ENCODE measurements at places on chromosomes 16 and 17.

GRCh38 chr16:85398688-85399582 lies 214.2 kb upstream of the GSE1 start:
- DNase-seq: no peak

GRCh38 chr17:58344791-58345157 lies 7.2 kb downstream of the SUPT4H1 start:
- peak; percentile 79 for DNase-seq

DNA sequence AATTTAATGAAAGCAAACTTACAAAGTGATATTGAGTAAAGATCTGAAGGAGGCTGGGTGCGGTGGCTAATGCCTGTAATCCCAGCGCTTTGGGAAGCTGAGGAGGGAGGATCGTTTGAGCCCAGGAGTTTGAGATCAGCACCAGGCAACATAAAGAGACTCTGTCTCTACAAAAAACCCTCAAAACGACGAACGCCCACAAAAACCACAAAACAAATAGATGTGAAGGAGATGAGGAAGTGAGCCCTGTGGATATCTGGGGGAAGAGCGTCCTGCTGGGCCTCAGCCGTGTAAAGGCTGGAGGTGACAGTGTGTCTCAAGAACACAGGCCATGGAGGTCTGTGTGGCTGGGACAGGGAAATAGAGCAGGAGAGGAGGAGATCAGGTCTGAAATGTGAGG lies 68.8 kb downstream of the ITFG1 start:
- DNase-seq: peak; percentile 10

DNA sequence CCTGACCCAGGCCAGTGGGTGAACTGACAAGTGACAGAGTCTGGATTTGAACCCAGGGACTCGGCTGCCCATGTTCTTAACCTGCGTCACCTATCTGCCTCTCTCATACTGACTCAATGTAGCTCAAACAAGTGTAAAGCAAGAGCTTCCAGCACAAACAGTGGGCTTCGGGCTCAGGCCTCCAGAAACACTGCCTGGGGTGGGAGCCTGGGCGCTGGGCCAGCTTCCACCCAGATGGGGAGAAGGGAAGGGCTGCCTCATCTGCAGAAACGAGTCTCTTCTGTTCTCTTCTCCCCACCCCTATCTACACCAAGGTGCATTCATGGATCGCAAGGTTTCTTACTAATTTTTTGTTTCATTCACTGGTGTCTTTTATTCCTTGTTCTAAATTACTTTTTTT lies 1.3 kb downstream of the CDRT4 start:
- DNase-seq: no peak

- no peak for DNase-seq
These were observed 243.1 kb downstream of the SEC14L1 start for GRCh38 chr17:77383613-77384608.

DNA sequence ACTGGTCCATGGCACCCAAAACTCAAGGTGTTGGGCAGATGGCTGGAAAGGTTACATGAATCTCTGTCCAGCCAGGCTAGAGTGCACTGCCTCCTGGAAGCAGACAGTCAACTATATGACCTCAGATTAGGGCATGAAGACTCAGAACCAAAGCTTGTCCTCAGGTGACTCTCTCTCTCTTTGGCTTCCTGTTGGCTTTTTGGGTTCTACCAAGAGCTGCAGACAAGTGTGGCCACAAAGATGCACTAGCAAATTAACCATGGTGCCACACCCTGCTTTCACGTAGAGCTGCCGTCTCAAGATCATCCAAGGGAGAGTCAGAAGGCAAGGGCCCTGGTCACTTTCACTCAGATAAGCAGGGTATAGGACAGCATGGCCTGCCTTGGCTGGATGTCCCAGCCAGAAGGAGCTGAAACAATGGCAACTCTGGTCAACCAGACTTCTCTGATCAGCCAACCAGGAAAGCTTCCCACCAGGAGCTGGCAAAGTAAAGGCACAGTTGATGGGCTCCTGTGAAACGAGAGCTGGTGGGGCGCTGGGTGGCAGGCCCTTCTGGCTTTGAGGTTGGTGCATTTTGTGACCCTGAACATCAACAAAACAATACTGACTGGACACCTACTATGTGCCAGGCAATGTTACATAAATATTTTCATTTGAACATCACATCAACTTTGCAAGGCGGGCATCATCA lies 31.9 kb downstream of the CUEDC1 start:
- DNase-seq: no peak

GRCh38 chr16:8727131-8727806 lies 52.9 kb downstream of the ABAT start:
- DNase-seq: no peak

GRCh38 chr17:63190821-63191370 lies 224.9 kb downstream of the TANC2 start:
- DNase-seq: no peak

GRCh38 chr16:49340466-49340865 lies 33.1 kb upstream of the C16orf78 start:
- DNase-seq: no peak

GRCh38 chr17:73568934-73569333 lies 75.3 kb downstream of the SDK2 start:
- DNase-seq: no peak

DNA sequence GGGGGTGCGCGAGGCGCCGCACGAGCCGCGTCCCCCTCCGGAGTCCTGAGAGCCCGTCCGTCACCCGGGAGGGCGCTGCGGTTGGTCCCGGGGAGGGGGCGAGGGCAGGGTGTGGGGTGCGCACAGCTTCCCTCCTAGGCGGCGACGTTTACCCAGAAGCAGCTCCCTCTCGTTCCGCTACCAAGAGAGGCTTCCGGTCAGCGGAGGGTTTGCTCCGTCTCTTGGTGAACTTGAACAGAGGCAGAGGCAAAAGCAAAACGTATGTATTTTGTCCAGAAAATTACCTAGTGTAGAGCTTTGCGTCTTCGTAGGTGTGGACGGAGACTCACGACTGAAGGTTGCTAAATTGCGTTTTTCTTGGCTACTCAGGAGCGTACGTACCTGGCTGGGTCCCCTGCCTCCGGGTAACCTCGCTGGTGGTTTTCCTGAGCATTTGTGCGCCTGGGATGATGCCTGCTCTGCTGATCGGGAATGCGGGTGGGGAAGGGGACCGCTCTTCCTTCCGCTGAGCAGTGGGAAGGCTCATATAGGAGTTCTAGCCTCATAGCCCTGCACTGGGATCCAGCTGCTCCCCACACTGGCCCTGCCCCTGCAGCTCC lies 833 bp downstream of the WSCD1 start:
- no peak for DNase-seq

DNA sequence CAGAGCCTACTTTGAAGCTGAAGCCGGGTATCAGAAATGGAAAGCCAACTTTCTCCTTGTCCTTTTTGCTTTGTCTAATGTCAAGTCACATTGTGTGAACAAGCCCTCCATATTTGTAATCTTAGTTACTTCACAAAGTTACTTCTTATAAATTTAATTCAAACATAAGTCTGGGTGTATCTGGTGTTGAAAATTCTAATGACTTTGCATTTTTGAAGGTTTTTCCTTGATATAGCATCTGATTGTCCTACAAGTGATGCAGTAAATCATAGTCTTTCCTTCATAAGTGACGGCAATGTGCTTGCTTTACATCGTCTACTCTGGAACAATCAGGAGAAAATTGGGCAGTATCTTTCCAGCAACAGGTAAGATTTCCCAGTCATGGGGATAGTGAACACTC lies 36.9 kb downstream of the OMG start:
- no peak for DNase-seq

GRCh38 chr17:82807101-82807500 lies 32.7 kb downstream of the ZNF750 start:
- DNase-seq: no peak
